ENCODE measurements at places on chromosomes 7 and 10. TPM values are rescaled to one million over a fixed set of nuclear protein-coding genes. Genes with fewer than 3 reads are reported as not detected.

RET gene
- total RNA-seq = 0.29 TPM

STOX1 gene
- total RNA-seq = not detected

GRK5 gene
- 9.2 TPM for total RNA-seq

ASB15 gene
- total RNA-seq = not detected

All from myometrial cell (primary cell).